Activated CD8-positive, alpha-beta T cell treated with anti-CD3 and anti-CD28 coated beads for 36 hours (primary cell): ENCODE measurements at places on chromosomes 12 and 14. TPM values are rescaled to one million over a fixed set of nuclear protein-coding genes. Genes with fewer than 3 reads are reported as not detected.
A peak's percentile ranks its signal among the peaks of the same experiment; 100 is the strongest.

Gene MED6
- 49.3 TPM for total RNA-seq

Gene GLT8D2
- total RNA-seq, result not detected

DNA sequence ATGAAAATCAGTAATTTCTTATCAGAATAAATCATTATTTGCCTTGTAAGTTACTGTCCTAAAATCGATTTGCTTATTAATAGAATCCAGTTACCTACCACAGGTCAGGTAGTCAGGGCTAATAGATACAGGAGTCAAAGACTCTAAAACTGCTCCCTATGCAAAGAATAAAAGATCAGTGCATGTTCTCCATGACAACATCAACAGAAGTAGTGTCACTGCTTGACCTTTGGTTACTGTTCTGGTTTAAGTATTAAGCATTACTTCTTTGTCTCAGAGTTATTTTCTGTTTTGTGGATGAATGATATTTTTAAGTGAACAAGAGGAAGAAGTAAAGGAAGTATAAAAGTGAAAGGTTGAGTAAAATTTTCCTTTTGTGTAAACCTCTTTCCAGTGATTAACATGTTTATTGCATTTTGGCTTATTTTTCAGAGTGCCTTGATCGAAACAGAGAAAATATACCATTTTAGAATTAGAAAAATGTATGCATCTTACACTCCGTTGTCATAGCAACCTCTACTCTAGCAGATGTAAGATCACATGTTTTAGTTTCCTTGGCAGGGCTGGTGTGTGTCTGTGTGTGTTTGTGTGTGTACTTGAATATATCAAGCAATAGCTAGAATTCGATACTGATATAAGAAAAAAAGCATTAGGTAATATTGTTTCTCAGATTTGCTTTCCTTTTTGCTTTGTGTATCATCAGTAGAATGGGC is 44.7 kb downstream of the ABCD2 start:
- no peak for DNase-seq

DNA sequence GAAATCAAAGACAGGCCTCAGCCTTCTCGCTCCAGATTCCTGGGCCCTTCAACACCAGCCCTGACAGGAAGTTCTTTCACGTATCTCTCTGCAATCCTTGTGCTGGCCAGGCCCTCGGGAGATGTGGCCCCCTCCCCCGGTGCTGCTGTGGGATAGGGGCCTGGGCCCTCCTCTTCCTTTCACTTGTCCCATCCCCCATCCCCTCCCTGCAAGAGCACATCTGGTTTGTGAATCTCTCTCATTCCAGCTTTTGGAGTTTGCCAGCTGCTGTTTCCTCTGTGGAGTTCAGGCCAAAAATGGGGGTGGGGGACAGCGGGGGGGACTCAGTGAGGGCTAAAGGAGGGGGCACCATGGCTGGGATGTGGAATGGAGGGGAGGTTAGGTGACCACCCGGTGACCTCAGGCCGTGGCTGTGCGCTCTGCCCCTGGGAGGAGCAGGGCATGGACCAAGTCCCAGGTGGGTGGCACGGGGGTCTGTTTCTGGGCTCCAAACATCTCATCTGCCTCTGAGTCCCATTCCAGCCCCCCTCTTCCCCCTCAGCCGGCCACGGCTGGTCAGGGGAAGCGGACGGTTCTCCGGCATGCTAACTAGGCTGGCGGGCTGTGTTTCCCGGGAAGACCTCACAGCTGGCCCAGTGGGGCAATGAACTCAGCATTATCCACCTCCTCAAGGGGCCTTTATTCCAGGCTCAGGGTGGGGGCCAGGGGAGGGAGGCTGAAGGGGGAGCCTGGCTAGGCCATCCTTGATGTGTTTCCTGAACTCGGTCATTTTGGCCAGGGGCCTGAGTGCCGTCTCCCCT is 7.4 kb downstream of the LRP1 start:
- DNase-seq, result no peak

Gene ITGB7
- total RNA-seq, result 121 TPM

Gene PKP2
- total RNA-seq, result 0.23 TPM

DNA sequence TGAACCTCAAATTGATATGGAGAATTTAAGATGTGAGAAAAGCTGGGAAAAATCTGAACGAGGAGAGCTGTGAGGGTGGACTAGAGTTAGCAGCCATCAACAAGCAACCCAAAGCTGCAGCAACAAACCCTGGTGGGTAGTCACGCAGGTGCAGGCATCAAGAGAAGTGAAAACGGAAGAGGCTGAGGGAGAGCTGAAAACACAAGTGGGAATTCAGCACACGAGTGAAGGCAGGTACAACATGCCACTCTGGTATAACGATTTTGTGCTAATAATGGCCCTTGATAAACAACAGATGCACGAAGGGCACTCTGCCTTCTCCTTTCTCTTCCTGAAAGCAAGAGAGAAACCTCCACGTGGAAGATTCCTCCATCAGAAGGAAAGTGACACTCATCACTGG is 11.5 kb downstream of the TCL1B start:
- no peak for DNase-seq

DNA sequence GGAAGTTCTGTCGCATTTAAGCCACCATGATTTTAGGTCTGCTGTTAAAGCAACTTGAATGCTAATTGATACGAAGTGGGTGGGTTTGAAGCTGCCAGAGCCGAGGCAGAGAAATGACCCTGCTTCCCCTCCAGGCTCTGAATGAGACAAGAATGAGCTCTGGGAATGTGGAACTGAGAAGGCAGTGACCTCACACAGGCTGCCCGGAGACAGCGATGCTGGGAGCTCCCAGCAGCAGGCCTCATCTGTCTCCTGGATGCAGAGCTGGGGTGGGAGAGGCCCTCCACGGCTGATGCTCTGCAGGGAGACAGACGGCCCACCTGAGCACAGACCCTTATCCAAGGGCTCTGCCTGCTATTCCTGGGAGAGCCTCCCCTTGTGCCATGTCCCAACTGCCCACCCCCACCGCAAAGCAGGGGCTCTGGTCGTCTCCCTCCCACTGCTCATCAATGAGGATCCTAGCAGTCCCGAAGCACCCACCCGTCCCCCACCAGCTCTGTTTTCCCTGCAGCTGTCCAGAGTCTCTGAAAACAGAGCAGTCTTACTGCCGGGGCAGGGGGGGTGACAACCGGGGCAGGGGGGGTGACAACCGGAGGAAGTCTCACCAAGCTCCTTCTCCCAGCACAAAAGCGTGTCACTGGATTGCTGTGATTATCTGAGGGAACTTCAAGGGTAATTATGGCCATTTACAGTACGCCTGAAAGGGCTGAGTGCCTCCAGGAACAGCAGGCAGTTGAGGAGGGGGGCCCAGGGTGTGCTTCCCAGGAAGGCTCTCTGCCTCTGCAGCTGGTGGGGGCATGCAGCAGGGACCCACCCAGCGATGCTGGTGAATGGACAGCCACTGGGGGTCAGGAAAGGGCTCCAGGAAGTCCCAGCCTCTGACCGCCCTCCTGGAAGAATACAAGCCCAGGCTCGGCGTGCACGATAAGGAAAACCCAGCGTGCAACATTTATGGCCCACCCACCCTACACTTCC is 67.8 kb downstream of the CHGA start:
- no peak for DNase-seq

DNA sequence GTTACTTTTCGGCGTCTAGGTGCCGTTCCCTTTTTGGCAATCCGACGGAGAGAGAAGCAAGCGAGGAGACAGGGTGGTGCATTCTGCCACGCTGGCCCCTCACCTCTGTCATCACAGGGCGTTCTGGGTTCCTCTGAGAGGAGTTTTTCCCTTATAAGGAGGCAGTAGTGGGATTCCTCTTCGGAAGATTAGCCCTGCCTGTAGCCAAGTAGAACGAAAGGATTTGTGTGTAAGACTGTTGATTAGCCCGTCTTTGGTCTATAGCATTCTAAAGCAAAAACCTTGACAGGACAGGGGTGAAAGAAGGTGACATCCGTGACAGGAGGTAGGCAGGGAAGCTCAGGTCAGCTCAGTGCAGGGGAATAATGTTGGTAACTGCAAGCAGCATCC is 9.1 kb upstream of the NEMF start:
- DNase-seq, result peak; percentile 78

Gene SLC16A7
- total RNA-seq, result 21.0 TPM

DNA sequence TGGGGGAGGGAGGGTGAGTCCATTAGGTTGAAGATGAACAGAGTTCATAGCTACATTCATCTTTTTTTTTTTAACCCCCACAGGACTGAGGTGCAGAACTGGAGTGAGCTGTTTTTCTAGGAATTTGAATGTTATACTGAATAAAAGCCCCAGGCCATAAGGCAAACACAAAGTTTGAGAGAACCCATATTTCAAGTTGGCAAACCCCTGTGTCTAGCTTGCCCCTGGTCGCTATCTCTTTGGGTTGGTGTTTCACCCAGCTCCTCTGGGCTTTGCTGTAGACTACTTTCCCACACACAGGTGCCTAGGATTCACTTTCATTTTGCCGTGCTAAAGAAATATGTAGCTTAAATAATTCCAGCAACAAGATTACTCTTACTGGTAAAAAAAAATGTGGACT is 5.2 kb upstream of the LMO3 start:
- DNase-seq, result no peak

Gene SLC25A47
- not detected for total RNA-seq

DNA sequence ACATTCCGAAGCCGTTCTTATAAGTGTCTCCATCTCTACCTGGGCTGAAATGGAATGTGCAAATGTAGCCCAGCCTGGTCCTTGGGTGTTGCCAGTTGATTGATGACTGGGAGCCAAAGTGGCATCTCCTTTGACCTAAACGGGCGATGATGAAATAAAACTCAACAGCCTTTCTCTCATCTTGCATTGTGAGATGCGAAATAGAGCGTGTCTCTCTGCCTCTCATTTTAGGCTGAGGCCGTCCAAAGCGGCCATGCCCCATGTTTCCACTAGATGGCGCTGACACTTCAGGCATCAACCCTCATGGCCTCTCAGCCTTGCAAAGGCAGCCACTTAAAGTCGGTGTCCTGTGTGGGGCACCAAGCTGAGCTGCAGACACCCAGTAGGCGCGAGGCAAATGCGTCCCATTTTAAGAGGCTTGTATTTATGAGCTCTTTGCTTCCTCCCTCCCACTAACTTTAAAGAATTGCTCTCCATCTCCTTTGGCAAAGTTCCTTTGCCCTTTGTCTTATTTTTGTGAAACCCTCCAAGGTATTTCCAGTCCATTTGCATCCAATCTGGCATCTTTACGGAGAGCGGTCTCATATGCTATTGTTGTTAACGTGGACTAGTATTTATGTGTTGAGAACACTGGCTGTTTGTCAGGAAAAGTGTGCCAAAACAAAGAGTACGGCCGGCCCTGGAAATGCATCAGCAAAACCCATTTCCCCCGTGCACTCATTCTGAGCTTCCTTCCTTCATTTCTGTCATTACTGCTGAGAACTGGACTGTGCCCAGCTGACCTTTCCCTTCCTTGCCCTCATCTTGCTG is 25.0 kb downstream of the GPRC5A start:
- peak; percentile 92 for DNase-seq

GRCh38 chr14:73842201-73842600 is 9.4 kb upstream of the PTGR2 start:
- DNase-seq, result no peak

Gene KRT78
- not detected for total RNA-seq

Gene PLEKHG7
- not detected for total RNA-seq

GRCh38 chr12:113762155-113762881 is 203.8 kb downstream of the RBM19 start:
- DNase-seq, result peak; percentile 4

- DNase-seq, result no peak
Measured at GRCh38 chr12:100574187-100575074, 947 bp downstream of the GAS2L3 start.

DNA sequence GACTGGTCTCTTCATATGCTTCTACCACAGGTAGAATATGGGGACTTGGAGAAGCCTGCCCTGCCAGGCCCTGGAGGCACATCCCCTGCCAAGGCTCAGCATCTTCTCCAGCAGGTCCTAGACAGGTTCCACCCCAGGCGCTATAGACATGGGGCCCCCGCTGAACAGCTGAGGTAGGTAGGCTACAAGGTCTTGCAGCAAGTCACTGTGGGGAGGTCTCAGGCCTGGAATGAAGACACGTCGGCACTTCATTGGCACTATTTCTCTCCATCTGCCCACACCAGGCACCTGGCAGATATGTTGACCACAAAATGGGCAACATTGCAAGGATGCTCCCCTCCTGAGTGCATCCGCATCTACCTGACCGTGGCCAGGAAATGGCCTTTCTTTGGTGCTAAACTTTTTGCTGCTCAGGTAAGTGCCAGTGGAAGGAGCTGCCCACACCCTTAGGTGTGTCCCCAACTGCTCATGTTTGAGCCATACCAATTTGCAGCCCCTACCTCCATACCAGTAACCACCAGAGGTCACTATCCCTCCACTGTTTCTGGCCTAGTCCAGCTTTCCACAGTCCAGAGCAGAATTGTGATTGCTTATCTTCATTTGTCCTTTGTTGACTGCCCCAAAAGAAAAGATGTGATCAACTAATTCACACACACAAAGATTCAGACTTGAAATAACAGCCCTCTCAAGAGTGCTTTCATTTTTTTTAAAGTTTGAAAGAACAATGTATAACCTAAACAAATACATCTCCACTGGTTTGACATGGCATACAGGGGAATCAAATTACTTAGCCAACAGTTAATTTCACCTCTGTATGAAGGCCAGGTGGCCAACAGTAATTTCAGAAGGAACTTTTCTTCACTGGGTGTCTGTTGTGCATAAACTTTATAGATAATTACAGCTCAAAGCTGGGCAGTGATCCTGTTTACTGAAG is 16.1 kb downstream of the PIGH start:
- peak; percentile 39 for DNase-seq

GRCh38 chr12:3269594-3269993 is 192.4 kb downstream of the TSPAN9 start:
- no peak for DNase-seq

DNA sequence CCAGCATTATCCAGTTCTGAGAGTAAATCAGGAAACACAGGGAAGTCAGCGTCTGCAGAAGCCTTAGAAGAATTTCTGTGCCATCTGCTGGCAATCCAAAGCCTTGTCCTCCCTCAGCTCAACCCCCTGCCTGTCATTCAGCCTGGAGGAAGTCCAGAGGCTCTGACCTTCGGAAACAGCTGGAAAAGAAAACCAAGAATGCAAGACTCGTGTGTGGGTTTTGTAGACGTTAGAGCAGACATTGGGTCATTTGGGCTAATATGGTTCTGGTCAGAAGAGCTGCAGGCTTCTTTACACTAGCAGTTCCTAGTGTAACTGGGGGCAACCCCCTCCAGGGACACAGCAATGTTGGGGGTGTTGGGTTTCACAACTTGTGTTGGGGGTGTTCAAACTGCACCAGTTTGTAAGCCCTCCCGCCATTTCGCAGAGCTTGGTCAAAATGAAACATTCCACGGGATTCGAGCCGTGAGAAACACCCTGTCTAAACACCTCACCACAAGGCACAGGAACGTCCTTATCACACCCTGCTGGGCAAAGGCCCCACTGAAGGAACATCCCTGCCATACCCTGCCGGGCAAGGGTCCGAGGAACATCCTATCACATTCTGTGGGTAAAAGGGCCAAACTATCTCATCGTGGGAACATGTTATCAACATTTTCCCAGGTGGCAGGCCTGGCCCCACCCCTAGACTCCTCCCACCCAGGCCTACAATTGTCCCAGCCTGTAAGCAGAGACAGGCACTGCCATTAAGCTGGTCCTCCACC is 21.0 kb upstream of the SERPINA4 start:
- no peak for DNase-seq

- no peak for DNase-seq
Measured at GRCh38 chr12:51773145-51773869, 75.2 kb downstream of the FIGNL2 start.

- no peak for DNase-seq
Measured at GRCh38 chr12:31599053-31599452, 8.1 kb upstream of the DENND5B start.

GRCh38 chr12:90355711-90356355 is 599.1 kb downstream of the CCER1 start:
- no peak for DNase-seq

GRCh38 chr12:32397696-32398095 is 1.7 kb upstream of the FGD4 start:
- DNase-seq, result no peak
